ENCODE measurements at places on chromosomes 3 and 15.

DNA sequence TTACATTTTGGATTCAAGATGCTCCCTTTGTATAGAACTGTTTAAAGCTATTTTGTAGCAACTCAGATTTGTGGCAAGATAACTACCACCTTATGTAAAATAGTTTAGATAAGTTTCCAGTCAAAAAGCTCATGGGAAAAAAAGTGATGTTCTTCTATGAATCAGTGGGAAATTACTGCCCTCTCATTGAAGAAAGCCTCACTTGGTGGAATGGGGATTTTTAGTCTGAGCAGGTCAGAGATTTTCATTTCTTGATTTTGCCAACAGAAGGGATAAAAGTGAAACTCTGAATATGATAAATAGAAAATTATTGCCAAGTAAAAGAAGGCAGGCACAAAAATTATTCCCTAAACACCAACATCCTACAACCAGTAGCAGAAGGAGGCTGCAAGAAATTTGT lies 25.8 kb upstream of the CSTA start:
- DNase-seq = no peak

- no peak for DNase-seq
These were observed 8.2 kb downstream of the HDC start for GRCh38 chr15:50257332-50257731.

- DNase-seq = peak; percentile 27
These were observed 31.7 kb downstream of the PLSCR4 start for GRCh38 chr3:146218880-146219866.

GRCh38 chr3:166390303-166390702 lies 553.1 kb upstream of the BCHE start:
- DNase-seq = no peak

DNA sequence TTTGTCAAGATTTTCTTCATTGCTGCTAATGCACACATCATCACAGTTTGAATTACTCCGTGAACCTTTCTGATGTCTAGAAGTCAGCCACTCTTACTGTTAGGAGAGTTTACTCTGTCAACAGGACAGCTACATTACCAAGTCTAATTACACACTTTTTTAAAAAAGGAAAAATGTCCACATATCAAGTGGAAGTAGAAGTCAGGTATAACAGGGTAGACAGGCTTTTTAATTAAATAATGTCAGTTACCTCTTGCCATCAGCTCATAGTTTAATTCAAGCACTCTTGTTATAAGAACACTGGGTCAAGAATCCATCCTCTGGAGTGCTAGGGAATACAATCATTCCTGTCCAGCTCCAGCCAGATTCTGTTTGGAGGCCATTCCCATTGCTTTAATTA lies 232.8 kb downstream of the TAFA4 start:
- DNase-seq = no peak

DNA sequence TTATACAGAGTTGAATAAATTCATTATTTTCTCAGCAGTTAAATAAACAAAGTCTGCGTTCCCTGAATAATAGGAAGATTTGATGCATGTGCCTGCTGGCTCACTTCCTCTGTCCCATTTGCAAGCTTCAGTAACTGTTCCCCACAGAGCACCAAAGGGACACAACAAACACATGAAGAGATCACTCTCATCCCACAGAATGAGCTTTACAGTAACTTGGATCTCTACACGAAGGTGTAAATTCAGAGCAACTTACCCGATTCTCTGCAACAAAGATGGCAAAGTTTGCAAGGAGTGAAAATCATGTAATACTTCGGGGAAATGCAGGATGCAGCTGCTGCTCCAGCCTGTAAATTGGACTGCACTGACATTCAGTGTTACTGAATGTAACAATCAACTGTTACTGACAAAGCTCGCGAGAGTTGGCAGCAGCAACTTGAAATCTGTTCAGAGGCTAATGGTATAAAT lies at the start of gene BCHE:
BCHE (minus strand) TSS at position 366 of the 468 bp plus-strand sequence. CDS start 6,390 bp downstream, outside the sequence.
- no peak for DNase-seq

DNA sequence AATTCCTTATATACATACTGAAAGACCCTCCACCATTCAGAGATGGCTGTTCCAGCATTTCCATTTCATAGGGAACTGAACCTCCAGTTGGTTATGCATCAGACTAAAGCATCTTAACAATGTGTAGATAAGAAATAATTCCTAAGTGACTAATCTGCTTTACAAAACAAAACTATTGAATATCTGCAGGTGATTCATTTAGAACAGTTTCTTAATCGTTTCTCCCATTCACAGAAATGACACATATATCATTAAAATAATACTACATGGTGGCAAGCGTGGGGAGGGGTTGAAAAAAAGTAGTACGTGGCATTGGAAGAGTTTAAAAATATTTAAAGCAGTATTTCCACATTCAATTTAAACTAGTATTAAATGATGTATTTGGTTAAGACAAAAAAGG lies 19.5 kb downstream of the COPS2 start:
- no peak for DNase-seq

DNA sequence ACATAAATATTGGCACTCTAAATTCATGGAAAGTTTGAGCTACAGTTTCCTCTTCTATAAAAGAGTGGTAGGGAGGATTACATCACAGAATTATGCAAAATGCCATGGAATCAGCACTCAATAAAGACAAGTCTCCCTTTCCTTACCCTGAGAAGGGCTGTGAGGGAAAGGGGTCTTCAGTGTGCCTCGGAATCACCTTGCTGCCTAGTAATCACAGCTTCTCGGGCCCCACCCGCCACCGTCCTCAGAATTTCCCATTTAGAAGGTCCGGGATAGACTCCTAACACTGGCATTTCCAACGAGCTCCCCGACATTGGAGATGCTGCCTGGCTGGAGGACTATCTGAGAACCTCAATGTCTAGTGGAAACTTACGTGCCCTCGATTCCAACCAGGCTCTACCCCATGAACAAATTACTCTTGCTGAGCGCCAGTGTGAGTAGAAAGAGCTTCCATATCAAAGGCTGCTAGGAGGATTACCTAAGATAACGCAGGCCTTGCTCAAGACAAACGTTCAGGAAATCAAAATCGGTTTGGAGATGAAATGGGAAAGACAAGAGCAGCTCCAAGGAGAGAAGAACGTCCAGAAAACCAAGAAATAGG lies 92.1 kb upstream of the CHD2 start:
- peak; percentile 24 for DNase-seq

- DNase-seq = no peak
These were observed 10.0 kb downstream of the MRPS25 start for GRCh38 chr3:15055019-15055557.

GRCh38 chr15:39391230-39391629 lies 189.6 kb upstream of the THBS1 start:
- DNase-seq = no peak

GRCh38 chr15:90790561-90790960 lies 73.4 kb downstream of the BLM start:
- no peak for DNase-seq

DNA sequence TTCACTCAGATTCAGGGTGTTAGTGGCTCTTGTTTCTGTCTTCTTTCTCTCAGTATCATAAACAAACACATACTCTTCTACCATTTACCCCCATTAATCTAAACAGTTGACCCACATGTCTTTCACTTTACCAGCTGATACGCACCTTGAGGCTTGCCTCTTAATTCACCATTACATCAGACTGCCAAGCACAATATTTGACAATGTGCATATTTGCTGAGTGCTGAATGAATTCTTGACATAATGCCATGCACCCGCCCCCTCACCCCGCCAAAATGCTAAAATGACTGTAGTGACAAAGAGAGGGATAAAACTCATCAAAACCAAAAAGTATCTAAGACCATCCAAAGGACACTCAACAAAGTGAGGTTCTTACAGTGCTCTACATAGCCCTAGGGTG lies 57.4 kb downstream of the NGLY1 start:
- no peak for DNase-seq

DNA sequence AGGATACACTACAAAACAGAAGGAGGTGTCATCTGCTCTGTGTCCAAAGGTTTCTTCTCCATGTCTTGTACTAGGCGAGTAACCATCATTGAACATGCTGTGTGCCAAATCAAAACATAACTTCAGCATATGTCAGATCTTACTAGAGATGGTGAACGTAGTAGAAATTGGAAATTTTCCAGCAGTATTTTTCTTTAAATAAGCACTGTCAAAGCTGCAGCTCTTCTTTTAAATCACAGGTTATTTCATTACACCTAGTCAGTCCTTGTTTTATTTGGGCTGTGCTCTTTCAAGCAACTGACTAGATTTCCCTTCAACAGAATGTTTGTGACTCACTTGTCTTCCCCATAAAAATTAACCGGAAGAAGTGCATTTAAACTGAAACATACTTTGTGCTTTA lies 46.5 kb downstream of the MSL2 start:
- no peak for DNase-seq

GRCh38 chr3:23055733-23056376 lies 147.3 kb upstream of the UBE2E2 start:
- no peak for DNase-seq

DNA sequence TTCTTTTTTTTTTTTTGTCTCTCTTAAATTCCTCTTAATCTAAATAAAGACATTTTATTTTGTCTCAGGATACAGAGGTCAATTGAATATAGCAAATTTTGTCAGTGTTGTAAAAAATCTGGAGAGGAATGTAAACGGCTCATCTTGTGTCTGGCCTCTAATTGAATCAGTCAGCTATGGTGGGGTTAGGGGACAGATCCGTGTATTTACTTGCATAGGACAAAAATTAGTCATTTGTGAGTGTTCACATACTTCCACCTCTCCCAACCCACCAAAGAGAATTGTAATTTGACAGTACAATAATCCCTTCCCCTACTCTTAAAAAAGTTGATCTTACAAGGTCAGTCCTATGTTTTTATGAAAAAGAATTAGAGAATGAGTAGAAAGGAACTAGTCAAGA lies 18.3 kb downstream of the PPARG start:
- no peak for DNase-seq

DNA sequence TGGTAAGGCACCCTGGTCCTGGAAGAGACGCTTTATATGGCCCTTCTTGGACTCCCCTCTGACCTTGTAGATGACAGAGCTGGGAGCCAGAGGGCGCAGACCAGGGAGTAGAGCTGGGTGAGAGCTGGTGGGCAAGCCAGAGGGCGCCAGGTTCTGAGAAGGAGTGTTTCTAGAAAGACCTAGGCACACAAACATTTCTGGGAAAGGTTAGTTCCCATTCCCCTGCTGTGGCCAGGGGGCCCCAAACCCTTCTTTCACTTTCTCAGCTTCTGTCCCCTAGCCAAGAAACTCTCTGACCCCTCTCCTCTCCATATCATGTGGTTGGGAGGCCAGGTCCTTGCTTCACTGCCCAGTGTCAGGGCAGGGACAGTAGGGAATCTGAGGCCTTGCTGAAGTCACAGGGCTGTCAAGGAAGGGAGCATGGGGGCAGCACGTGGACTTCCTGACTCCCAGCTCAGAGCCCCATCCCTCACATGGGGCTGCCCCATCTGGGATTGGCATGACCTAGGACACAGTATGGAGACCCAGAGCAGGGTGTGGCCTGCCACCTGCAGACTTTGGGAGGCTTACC lies 3.6 kb downstream of the HEMK1 start:
- no peak for DNase-seq

GRCh38 chr15:23049984-23050628 lies 10.7 kb upstream of the TUBGCP5 start:
- no peak for DNase-seq

DNA sequence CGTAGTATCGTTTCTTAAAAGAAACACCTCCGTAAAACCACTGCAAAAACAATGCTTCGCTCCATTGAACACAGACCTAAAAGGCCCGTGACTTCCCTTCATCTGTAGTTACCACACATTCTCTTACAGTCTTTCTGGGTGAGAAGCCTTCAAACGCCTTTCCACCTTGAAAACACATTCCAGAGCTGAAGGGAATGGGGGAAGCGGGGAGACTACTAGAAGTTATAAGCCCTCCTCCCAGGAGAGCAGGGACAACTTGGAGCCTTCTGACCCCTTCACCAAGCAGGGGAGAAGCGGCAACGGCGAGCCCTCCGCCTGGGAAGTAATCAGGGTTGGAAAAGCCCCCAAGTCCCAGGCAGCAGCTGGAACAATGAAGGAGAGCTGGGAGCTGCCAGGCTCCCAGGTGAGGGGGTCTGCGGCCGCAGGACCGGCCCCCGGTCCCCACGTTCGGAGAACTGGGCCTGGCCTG lies 461 bp downstream of the SECISBP2L start:
- DNase-seq = peak; percentile 39

DNA sequence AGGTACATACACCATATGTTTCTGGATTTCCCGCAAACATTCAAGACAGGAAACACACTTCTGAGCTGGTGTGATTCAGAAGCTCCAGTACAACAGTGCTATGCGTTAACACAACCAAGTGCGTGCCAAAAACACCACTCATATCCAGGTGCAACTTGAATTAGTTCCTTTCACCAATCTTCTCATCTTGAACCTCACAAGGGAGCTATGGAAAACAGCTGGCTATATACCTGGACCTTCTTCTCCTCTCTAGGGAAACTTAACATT lies 31.3 kb downstream of the SUSD5 start:
- no peak for DNase-seq

GRCh38 chr3:24802614-24803013 lies 308.0 kb upstream of the THRB start:
- DNase-seq = no peak

DNA sequence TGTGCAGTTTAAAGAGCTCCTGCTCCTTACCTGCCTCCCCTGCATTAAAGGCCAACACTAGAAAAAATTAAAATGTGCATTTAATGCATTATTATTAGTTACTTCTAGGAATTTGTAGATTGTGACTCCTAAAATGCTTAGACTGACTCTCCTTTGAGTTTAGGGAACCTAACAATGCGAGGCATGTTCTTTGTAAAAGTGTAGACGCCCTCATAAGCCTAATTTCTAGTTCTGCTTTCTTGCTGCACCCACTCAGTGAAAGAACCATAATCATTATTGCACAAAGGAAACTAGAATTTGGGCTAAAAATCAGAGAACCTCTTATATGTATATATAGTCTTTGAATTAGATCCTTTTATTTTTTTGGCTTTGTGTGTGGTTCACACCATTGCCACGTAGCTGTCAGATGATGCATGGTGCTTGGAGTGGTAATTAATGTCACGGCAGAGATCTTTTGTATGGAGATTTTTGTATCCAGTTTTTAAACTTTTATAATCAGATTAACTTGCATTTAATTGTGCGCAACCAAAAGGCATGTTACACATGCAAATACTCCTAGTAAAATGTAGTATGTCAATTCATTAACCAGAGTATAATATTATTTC lies 710 bp downstream of the ABHD10 start:
- no peak for DNase-seq

DNA sequence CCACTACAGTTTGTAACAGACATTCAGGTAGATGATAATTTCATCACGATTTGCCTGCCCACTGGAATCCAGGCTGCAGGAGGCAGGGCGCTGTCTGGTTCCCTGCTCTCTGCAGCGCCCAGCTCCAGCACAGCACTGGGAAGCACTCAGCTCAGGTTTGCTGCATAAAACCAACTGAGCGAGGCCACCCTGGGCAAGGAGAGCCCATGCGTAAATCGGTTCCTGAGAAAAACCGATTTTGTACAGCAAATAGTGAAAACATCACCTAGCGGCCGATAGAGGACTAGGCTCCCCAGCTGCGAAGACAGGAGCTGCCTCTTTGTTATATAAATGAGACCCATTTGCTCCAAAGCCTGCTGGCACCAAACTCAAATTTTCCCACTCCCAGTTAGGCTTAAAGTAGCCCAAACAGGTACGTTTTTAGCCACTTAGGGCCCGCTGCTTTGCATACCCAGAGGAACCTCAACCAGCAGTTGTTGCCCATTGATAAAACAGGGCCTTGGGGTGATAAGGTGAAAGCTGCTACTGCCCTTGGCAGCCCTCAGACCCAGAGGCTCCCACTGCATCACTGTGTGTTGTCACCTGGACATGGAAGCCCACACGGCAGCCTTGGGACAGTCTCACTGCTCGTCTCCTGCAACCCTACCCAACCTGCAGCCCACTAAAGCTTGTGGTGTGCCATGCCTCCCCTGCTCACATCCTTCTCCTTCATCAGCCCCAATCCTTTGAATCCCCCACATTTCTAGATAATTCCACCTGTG lies 47.5 kb downstream of the ALDH1L1 start:
- DNase-seq = peak; percentile 55

All from NCI-H526 treated with DMSO at 0.1 percent for 48 hours (cell line).